ENCODE measurements at places on chromosomes 3 and 15.
A peak's percentile ranks its signal among the peaks of the same experiment; 100 is the strongest.

GRCh38 chr3:18245721-18246120, 179.4 kb downstream of the SATB1 start:
- no peak for DNase-seq

DNA sequence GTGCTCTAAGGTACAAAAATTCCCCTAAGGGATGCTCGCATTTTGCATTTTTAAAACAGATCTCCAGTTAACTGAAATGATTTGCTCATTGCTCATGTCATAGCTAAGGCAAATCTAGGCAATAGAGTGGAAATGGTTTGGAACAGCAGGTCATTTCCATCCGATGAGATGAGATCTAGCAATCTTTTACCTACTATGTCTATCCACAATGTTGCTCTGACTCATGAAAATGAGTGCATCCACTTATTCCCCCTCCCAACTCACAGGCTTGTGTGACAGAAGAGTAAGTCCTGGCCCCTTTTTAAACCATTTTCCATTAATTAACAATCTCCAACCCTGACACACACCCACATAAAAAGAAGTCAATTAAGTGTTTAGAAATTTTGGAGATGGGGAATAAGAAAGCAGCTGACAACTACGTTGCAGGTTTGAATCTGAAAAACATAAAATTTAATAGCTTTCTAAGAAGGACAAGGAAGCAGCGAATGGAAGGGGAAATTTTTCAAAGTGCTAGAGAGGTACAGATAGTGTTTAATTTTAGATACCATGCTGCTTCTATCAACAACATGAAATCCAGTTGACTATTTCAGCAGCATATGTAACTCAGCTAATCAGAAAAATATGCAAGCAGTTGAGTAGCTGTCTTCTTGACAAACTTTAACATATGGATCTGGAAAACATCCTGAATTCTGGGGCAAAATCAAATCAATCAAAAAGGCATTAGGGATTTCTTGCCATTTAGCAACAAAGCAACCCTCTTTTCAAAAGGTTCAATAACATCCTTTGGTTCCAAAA, 112.0 kb downstream of the TMCO5A start:
- no peak for DNase-seq

DNA sequence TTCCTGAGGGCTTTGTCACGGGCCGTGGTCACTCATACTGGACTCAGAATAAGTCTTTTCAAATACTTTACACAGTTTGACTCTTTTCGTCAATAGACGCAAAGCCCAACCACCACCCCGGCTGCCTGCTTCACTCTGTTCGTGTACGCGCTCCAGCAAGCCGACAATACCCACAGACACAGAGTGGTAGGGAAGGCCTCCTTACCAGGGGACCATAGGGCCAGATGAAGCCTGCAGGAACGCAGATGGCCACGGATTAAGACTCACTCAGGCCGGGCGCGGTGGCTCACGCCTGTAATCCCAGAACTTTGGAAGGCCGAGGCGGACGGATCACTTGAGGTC, 29.7 kb downstream of the EFCAB12 start:
- DNase-seq: no peak

GRCh38 chr15:80011596-80011995, 40.6 kb upstream of the BCL2A1 start:
- no peak for DNase-seq

GRCh38 chr3:194683380-194683779, 2.3 kb upstream of the FAM43A start:
- DNase-seq: no peak

DNA sequence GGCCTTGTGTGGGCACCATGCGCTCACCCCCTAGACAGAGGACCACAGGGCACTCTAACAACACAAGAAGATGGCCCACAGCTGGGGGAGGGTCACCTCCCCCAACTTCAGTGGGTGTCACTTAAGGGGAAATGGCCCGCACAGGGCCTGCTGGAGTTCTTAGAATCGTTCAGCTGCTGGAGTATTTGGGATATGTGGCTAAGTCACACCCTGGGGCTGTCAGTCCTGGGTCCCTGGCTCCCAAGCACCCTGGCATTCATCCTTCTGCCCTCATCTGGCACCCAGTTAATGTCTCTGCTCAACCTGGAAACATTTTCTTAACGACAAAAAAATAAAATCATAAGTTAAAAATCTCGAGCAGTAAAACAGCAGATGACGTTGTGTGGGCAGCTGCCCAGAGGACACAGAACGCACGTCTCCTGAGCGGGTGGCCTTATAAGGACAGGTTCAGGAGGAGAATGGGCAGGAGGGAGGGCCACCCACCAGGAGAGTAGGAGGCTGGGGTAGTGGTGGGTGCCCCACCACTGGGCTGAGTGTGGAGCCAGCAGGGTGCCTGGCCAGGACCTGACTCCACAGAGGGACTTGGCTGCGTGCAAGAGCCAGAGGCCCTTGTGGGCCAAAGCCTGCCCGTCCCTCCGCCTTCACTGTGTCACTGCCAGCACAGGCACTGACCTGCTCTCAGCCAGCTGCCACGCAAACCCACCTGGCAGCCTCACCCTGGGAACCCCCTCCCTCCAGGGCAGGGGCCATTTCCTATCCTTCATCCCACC, 11.5 kb downstream of the KBTBD13 start:
- no peak for DNase-seq

DNA sequence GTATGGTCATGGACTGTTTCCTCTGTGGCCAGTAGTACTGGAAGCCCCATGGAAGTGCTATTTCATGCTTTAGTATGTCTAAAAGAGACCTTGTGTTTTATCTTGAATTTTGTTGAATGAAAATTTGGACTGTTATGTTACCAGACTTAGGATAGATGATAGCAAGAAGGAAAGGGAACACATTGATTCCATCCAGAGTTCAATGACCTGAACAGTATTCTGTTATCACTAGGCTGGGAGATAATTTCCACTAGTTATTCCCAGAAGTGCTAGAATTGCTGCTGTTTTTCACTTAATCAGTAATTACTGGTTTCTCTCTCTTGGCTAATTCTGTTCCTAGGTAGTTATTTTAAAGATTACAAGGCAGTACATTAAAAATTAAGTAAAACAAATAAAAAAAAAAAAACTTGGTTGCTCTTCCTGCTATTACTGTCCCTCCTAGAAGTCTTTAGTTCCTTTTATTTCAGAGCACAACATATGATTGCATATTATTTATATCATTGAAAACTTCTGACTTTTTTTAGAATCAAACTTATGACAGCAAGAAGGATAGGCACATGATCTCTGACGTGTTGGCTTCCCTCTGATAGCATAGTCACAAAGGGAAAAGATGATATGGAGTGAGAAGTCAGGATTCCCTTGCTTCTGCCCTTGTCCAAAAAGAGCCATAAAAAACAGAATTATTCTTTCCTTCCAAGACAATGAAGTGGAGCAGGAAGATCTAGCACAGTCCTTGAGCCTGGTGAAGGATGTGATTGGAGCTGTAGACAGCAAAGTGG, 72.2 kb downstream of the KLHL25 start:
- no peak for DNase-seq

- DNase-seq: no peak
Observed at GRCh38 chr3:143672396-143673165, 175.7 kb downstream of the SLC9A9 start.

GRCh38 chr3:86234506-86235254, 756.3 kb downstream of the VGLL3 start:
- no peak for DNase-seq

GRCh38 chr15:74593122-74593521, 22.5 kb upstream of the CLK3 start:
- peak; percentile 32 for DNase-seq

DNA sequence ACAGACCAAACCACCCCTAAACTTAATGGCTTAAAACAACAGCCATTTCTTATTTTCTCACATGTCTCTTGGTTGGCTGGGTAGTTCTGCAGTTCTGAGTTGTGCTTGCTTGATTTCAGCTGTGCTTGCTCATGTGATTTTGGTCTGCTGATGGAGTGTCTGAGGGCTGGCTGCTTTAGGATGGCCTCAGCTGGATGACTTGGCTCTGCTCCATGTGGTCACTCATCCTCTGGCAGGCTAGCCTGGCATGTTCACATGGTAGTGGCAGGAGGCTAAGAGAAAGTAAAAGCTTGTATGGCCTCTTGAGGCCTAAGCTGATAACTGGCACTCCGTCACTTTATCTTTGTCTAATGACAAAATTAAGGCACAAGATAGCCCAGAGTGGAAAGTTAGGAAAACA, 4.1 kb downstream of the SV2B start:
- DNase-seq: no peak

- DNase-seq: no peak
Observed at GRCh38 chr3:147614210-147614609, 205.0 kb downstream of the ZIC1 start.

- DNase-seq: no peak
Observed at GRCh38 chr15:99090011-99090699, 14.7 kb upstream of the SYNM start.

DNA sequence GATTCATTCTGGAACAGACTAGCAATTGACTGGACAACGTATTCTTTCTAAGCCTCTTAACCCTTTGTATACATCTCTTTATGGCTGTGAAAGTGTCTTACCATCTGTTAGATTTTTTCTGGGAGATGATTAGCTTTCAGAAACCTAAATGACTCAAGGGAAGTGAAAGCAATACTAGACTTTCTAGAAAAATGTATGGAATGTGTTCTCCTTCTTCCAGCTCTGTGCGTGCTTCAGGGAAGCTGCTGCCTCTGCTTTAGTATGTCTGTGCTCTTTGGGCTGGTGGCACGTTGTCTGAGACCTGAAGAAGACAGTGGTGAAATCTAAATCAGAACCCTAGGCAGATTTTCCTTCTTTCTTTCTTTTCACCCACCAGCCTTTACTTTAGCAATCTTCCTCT, 89.5 kb downstream of the ITPR1 start:
- no peak for DNase-seq

GRCh38 chr3:153166796-153167195, 4.8 kb downstream of the RAP2B start:
- DNase-seq: no peak

GRCh38 chr3:18766974-18767373, 341.8 kb upstream of the SATB1 start:
- DNase-seq: no peak

GRCh38 chr15:100560323-100560722, 31.6 kb upstream of the CERS3 start:
- DNase-seq: no peak

DNA sequence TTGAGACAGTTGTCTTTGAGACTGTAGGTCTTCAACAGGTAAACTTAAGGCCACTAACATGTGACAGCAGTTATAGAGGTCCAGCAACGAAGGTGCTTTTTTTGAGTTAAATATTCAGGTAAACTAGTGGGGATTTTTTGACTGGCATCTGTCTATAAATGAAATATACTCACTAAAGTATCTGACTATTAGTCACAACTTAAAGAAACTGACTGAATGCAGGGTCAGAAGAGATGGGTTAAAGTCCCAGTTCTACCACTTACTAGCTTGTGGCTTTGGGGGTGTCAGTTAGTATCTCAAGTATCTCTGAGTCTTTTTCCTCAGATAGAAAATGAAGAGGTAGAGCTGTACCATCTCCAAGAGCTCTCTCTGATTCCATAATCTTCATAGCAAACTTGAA, 18.0 kb downstream of the MIX23 start:
- DNase-seq: no peak

GRCh38 chr15:77748078-77749064, 115.7 kb upstream of the LINGO1 start:
- DNase-seq: peak; percentile 6

GRCh38 chr15:64493641-64494040, 33.3 kb downstream of the ZNF609 start:
- DNase-seq: no peak

- DNase-seq: peak; percentile 50
Observed at GRCh38 chr15:71730277-71731144, 79.8 kb upstream of the NR2E3 start.

DNA sequence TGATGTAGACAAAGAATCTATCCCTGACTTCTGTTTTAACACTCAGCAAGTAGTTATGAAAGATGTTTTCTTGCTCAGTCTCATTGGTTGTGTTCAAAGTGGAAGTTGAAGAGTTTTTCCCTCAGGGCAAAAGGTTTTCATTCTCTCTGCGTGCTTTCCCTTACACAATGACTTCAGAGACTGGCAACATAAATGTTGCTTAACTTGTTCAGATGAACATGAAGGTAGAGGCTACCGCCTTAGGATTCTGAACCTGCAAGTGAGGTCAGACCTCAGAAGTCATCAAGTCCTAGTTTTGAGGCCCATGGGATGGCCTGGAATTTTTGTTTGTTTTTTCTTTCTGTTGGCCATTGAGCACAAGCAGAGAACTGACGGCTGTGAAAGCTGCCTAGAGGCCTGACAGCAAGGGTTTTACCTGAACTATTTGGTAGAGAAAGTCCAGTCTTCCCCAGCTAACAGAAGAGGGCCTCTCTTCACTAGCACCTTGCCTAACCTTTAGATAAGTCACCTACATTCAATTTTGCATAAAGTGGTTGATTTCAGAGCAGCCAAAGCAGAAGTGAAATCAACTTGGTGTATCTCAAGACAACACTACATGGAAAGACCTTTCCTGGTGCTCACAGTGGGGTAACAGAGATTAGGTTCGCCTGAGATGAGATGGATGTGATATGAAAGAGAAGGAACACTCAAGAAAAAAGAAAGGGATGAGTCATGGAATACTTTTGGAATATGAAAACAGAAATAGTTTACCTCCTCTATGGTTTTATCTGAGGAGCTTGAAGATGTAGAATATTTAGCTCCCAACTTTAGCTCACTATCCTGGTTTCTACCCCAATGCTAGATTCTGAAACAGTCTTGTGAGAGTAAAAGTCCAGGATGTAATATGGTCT, 53.6 kb upstream of the AP4E1 start:
- DNase-seq: peak; percentile 18

DNA sequence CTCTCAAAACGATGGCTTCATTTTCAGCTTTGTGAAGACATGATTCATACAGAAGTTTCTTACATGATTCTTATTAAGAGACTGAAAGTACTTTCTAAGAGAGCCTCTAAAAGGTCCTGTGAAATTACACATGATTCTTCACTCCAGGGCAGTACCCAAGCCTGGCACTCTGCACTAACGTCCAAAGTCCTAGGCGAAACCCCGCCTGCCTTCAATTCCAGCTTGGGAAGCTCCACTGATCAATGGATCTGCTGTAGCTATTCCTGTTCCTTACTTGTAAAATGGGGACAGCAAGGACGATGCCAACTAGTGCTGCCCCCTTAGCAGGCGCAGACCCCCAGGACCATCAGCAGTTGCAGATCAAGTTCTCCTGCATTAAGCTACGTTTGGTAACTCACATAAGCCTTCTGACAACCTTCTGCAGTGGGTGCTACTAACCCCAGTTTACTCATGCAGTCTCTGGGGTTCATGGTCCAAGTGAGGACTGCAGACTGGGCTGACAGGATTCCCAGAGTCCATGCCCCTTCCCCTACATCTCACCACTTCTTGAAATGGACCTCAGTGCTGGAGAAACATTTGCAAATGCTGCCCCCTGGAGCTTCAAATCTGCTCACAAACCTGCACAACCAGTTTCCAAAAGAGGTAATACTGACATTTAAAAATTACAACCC, 10.6 kb downstream of the CHCHD4 start:
- DNase-seq: peak; percentile 47

- DNase-seq: no peak
Observed at GRCh38 chr3:150365132-150365604, 42.9 kb upstream of the TSC22D2 start.

- DNase-seq: no peak
Observed at GRCh38 chr3:106710596-106710995, 666.6 kb upstream of the CCDC54 start.

GRCh38 chr3:23052620-23053019, 150.5 kb upstream of the UBE2E2 start:
- DNase-seq: no peak

Measured in HepG2 (cell line).